Right ventricle myocardium superior (tissue), 1 donor: ENCODE measurements at places on chromosomes 5 and 9. TPM values are rescaled to one million over a fixed set of nuclear protein-coding genes. Genes with fewer than 3 reads are reported as not detected.

Gene GABRA6
- not detected for total RNA-seq

Gene SH3PXD2B
- 5.3 TPM for total RNA-seq

Gene HAND1
- 23.4 TPM for total RNA-seq

Gene AHRR
- 1.8 TPM for total RNA-seq

Gene SKP2
- total RNA-seq = 4.7 TPM

Gene SHC3
- 0.35 TPM for total RNA-seq

Gene ADGRD2
- not detected for total RNA-seq

GRCh38 chr9:2125906-2126305 is 110.8 kb downstream of the SMARCA2 start:
- no peak for DNase-seq

- DNase-seq = no peak
These were observed 382.9 kb downstream of the TMEM232 start for GRCh38 chr5:110343616-110344015.

- no peak for DNase-seq
These were observed 144.5 kb downstream of the UNC13B start for GRCh38 chr9:35306283-35306682.

- no peak for DNase-seq
These were observed 26.0 kb upstream of the SVEP1 start for GRCh38 chr9:110605565-110605964.

- no peak for DNase-seq
These were observed 105.8 kb downstream of the GABBR2 start for GRCh38 chr9:98602839-98603500.

- DNase-seq = no peak
These were observed 226.9 kb downstream of the TMEM38B start for GRCh38 chr9:105921057-105921726.

GRCh38 chr9:78239506-78239905 is 3.6 kb downstream of the CEP78 start:
- DNase-seq = no peak

DNA sequence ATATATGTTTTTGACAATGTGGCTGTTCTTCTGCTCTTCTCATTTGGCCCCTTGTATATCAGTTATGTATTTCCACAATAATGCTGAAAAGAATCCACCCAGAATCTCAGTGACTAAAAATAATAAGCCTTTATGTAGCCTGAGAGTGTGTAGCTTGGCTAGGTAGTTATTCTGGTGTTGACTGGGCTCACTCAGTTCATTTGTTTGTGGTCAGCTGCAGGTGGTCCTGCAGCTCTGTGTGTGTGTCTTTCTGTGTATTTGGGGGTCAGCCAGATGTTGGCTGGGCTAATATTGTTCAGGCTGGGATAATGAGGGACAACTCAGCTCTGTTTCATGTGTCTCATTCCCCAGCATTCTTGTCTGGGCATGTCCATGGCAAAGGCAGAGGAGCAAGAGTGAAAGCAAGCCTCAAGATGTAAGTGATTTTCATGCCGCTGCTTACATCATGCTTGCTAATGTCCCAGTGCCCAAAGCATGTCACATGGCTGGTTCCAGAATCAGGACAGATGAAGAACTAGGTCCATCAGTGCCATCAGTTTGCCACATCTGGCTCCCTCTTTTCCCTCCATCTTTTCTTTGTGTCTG is 162.8 kb downstream of the KCTD16 start:
- no peak for DNase-seq

GRCh38 chr5:164680812-164681520 is 1175.5 kb downstream of the MAT2B start:
- no peak for DNase-seq
